Gastrocnemius medialis (tissue), 4 donors: ENCODE measurements at places on chromosomes 1 and 21. TPM values are rescaled to one million over a fixed set of nuclear protein-coding genes. Genes with fewer than 3 reads are reported as not detected.

DNA sequence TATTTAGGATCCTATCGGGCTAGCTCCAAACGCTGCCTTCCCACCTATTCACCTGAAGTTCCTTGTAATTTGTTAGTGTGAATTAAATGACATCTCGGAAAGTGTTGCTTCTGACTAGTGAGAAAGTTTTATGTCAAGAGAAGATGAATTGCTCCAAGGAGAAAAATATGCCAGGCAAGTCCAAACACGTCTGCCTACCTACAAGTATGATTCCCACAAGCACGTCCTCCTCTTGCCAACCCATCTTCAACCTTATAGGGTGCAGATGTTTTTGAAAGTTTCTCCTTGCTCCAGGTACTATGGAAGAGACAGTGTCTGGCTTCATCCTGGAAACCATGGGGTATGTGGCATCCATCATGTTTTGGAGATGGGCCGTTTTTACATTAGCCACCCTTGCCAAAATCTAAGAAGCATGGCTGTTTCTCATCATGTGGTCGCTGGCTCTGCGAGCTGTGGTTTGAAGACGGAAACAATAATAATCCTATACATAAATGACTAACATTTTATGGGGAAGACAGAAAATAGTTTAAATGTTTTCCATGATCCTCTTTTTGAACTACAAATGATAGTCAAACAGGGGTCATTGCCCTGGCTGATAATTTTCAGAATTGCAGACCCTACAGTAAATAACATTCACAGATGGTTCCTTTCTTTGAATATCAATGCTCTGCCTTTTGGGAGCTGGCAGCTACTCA lies 505.8 kb downstream of the SMYD3 start:
- no peaks in the 10 kb centered on the region for H3K36me3 ChIP-seq
- no peak for DNase-seq
- no peaks in the 10 kb centered on the region for H3K27me3 ChIP-seq

- no peak overlapping the region for H3K4me3 ChIP-seq
- DNase-seq = no peak
- no peaks in the 10 kb centered on the region for H3K27me3 ChIP-seq
Observed at GRCh38 chr1:197672347-197672746, 102.9 kb downstream of the DENND1B start.

GRCh38 chr1:179510038-179510437 lies 65.7 kb downstream of the NPHS2 start:
- H3K27me3 ChIP-seq = no peaks in the 10 kb centered on the region
- no peaks in the 10 kb centered on the region for H3K4me1 ChIP-seq
- H3K36me3 ChIP-seq = no peaks in the 10 kb centered on the region
- H3K4me3 ChIP-seq = no peak overlapping the region

GRCh38 chr21:29018540-29018939 lies 609 bp downstream of the RWDD2B start:
- H3K36me3 ChIP-seq = no peaks in the 10 kb centered on the region
- H3K27ac ChIP-seq = peak overlapping the region; percentile 83
- H3K4me3 ChIP-seq = peak overlapping the region; percentile 95
- no peak for DNase-seq
- H3K27me3 ChIP-seq = no peaks in the 10 kb centered on the region
- H3K4me1 ChIP-seq = peaks cover 13% of the 10 kb centered on the region

The PHTF1 gene
- total RNA-seq = 7.6 TPM

The HTR1D gene
- total RNA-seq = not detected

The MEX3A gene
- not detected for total RNA-seq

DNA sequence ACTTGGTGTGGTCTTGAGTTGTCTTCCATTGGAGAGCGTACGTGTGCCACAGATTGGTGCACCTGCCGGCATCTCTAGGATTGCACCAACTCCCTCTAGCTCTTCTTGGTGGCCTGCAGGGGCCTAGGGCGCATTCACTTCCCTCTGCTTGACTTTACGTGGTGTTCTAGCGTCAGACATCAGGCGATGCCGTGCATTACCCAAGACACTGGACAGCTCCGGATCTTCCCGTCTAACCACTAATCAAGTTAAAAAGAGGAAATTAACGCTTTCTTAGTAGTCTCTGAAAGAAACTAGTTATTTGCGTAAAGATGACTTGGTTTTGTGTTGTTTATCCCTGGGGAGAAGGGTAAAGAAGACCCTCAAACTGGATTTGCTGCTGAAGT lies 510 bp upstream of the IL10RB start:
- peaks cover 28% of the 10 kb centered on the region for H3K4me1 ChIP-seq
- H3K27me3 ChIP-seq = no peaks in the 10 kb centered on the region
- peak overlapping the region; percentile 88 for H3K4me3 ChIP-seq
- H3K36me3 ChIP-seq = peaks cover 4% of the 10 kb centered on the region

- H3K4me3 ChIP-seq = no peak overlapping the region
- H3K36me3 ChIP-seq = no peaks in the 10 kb centered on the region
- H3K27me3 ChIP-seq = no peaks in the 10 kb centered on the region
- DNase-seq = no peak
- H3K27ac ChIP-seq = no peak overlapping the region
Observed at GRCh38 chr1:59323879-59324278, 27.0 kb downstream of the FGGY start.

DNA sequence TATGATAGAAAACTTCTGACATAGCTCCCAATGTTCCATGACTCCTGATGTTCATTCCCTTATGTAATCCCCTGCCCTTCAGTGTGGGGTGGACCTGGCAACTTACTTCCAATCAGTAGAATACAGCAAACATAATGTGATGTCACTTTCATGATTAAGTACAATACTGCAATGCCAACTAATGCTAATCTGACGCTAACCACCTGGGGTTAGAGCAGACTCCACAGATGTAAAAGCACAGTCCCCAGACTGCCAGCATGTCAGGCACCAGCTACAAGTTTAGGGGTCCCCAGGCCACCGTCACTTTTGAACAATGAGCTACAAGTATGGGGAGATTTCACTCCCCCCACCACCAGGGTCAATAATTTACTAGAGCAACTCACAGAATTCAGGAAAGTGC lies 32.3 kb upstream of the FBXO28 start:
- no peak for DNase-seq
- no peak overlapping the region for H3K27ac ChIP-seq
- H3K36me3 ChIP-seq = no peaks in the 10 kb centered on the region
- H3K4me3 ChIP-seq = no peak overlapping the region

GRCh38 chr1:103101399-103101798 lies 6.9 kb downstream of the COL11A1 start:
- H3K27ac ChIP-seq = no peak overlapping the region
- no peaks in the 10 kb centered on the region for H3K36me3 ChIP-seq
- DNase-seq = no peak
- H3K4me1 ChIP-seq = no peaks in the 10 kb centered on the region
- no peak overlapping the region for H3K4me3 ChIP-seq
- no peaks in the 10 kb centered on the region for H3K27me3 ChIP-seq

DNA sequence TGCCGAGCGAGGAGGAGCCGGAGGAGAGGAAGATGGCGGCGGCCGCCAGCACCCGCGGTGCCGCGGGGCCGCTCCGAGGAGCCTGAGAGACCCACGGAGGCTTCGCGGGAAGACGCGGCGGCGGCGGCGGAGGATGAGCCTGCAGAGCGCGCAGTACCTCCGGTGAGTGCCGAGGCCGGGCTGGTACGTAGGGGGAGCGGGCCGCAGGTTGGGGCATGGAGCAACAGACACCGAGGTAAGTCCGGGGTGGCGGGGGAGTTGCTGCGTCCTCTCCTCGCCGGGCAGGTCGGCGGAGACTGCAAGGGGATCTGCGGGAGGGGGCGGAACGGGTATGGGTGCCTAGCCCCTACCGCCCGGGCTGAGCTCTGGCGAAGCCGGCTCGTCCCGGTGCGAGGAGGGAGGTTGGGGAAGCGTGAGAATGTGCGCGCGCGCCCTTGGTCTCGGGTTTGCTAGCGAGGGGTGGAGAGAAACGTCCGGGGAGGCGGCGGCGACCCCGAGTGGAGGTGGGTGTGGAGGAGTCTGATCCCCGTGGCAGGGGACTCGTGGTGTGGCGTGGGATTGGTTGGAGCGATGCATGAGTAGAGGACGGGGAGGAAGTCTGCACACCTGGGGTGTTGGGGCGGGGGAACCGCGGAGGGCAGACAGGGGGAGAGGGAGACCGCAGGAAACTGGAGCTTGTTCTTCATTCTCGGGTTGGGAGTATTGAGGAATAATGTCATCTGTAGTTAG lies at the start of gene SMG7:
SMG7 (plus strand) TSS at position 12 of the 729 bp plus-strand sequence; CDS start at position 134, 122 bp downstream.
- H3K27me3 ChIP-seq = no peaks in the 10 kb centered on the region
- H3K4me1 ChIP-seq = peaks cover 42% of the 10 kb centered on the region
- H3K27ac ChIP-seq = peak within 1 kb of the TSS; percentile 98
- DNase-seq = peak; percentile 34

GRCh38 chr1:227428803-227429202 lies 110.5 kb upstream of the CDC42BPA start:
- peak overlapping the region; percentile 4 for H3K27ac ChIP-seq
- no peaks in the 10 kb centered on the region for H3K36me3 ChIP-seq
- H3K27me3 ChIP-seq = no peaks in the 10 kb centered on the region
- peaks cover 30% of the 10 kb centered on the region for H3K4me1 ChIP-seq

The OR2L2 gene
- total RNA-seq = not detected

DNA sequence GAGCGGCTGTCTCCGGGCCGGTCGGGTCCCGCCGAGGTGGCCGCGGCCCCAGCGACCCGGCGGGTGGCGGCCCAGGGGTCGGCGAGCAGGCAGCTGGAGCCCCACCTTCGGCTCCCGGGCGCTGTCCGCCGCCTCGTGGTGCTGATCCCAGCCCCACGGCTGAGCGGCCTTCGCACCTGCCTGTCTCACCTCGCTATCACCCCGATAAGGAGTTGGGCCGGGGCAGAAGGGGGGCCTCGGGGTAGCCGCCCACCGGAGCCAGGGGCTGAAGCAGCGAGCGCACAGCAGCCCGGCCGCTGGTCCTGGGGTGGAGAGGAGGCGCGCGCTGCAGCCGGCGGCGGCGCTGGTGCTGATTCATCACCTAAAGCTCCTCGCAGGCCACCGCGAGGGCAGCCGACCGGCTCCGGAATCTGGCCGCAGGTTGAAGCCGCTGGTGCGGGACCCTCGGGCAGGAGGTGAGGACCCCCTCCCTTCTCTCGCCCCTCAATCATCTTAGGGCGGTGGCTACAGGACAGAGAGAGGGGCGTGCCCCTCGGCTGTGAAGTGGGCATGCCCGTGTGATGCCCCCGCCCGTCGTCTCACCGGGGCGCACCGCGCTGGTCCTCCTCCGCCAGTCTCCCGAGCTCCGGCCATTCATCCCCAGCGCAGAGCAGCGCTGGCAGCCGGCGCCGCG lies 575 bp downstream of the TRIM67 start:
- H3K27me3 ChIP-seq = peaks cover 65% of the 10 kb centered on the region
- peak overlapping the region; percentile 28 for H3K4me3 ChIP-seq
- no peak for DNase-seq
- no peaks in the 10 kb centered on the region for H3K36me3 ChIP-seq
- no peak overlapping the region for H3K27ac ChIP-seq
- peaks cover 17% of the 10 kb centered on the region for H3K4me1 ChIP-seq

The RAB42 gene
- total RNA-seq = not detected

The S100A2 gene
- not detected for total RNA-seq

The SELE gene
- not detected for total RNA-seq
